CD4-positive, alpha-beta T cell treated with Interleukin-6 for 4 hours (primary cell): ENCODE measurements at places on chromosomes 1 and 21.

GRCh38 chr1:228477263-228477662 is 9.9 kb upstream of the RNF187 start:
- no peak for DNase-seq

DNA sequence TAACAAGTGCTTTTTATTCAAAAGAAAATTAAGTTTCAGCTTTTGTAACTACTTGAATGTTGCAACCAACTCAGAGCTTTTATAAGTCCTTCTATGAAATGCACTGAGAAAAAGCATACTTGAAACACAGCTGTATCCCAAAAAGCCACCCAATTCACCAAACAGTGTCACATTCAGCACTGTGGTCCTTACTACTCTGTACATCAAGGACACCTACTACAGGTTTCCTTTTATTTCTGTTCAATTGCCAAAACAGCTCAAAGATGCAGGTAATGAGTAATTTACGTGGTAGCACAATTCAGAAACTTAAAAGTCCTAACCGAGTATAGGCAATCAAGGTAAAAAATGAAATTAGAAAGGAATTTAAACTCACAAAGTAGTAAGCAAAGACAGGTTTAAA is 2.5 kb downstream of the EIF4G3 start:
- no peak for DNase-seq

DNA sequence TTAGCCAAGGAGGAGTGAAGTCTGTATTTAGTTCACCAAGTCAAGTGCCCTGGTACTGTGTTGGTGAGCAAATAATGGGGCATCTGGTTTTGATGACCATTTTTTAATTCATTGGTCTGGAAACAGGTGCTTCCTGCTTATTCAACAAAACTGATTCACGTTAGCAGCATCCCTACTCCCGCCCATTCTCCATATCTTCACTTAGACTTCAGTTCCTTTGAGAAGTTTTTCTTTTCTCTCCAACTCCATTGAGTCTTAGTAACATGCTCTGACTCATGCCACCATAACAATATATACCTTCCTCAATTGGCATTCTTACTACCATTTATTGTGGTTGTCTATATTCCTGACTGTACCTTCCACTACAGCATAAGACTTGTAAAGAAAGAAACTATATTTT is 468.9 kb downstream of the DPYD start:
- no peak for DNase-seq

DNA sequence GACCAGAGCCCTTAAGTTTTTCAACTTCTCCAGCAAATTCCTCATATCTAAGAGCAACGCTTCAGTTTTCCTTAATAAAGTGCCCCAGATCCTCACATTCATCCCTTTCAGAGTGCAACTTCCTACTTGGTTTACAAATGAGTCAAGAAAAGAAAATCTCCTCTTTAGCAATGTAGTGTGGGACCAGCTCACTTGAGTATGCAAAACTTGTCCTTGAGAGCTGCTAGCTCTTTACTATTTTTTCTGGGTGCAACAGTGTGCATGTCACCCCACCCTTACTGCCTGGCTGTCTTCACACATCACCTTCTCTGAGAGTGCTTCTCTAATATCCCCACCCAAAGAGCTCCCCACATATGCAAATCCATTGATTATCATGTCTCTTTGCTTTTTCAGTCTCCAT is 203.1 kb upstream of the CAMK1G start:
- no peak for DNase-seq

DNA sequence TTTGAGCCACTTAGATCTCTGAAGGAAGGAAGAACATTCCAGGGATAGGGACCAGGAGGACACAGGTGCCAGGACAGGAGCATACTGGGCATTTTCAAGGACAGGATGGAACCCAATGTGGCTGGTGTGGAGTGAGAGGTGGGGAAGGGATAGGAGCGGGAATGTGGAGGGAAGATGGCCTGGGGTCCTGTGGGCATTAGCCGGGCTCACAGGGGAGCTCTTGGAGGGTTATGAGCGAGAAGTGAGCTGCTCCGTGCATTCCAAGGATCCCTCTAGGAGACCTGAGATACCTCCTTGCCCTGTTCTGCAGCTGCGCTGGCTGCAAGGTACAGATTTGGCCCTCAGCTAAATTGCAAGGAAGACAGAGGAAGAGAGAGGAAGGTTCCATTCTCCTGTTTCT is 87.5 kb downstream of the IER5 start:
- DNase-seq = no peak

- DNase-seq = no peak
Observed at GRCh38 chr1:232551386-232551785, 78.5 kb downstream of the SIPA1L2 start.
